ENCODE measurements at places on chromosomes 1 and 21.

DNA sequence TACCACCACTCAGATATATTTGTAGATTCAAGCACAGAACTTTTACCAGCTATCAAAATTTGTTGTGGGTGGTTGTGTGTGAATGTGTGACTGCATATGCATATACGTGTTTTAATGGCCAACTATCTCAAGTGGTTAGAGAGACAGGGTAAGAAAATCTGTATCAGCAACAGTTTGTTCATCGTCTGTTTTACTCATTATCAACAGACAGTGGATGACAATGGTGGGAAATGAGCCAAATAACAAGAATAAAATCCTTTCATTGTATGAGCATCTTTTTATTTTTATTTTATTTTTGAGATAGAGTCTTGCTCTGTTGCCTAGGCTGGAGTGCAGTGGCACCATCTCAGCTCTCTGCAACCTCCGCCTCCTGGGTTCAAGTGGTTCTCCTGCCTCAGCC, 22.7 kb upstream of the DYNLT5 start:
- DNase-seq = no peak

- DNase-seq = no peak
Observed at GRCh38 chr21:30847627-30848500, 18.3 kb upstream of the KRTAP7-1 start.

- no peak for DNase-seq
Observed at GRCh38 chr1:89087241-89087640, 22.2 kb upstream of the GBP1 start.

DNA sequence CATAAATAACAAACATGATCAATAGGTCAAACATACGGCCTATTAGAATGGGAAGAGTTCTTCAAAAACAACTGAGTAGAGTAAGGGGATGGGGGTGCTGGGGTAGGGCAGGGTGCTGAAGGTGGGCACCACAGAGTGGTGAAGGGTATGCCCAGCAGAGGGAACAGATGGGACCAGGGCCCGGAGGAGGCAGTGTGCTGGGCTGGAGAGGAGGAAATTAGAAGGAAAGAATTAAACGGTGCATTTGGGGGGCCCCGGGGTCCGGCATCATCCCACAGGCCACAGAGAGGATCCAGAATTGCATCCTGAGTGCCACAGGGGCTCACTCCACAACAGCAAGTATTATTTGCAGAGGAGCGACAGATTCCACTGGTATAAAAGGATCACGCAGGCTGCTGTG, 94.5 kb downstream of the GLIS1 start:
- DNase-seq = no peak

DNA sequence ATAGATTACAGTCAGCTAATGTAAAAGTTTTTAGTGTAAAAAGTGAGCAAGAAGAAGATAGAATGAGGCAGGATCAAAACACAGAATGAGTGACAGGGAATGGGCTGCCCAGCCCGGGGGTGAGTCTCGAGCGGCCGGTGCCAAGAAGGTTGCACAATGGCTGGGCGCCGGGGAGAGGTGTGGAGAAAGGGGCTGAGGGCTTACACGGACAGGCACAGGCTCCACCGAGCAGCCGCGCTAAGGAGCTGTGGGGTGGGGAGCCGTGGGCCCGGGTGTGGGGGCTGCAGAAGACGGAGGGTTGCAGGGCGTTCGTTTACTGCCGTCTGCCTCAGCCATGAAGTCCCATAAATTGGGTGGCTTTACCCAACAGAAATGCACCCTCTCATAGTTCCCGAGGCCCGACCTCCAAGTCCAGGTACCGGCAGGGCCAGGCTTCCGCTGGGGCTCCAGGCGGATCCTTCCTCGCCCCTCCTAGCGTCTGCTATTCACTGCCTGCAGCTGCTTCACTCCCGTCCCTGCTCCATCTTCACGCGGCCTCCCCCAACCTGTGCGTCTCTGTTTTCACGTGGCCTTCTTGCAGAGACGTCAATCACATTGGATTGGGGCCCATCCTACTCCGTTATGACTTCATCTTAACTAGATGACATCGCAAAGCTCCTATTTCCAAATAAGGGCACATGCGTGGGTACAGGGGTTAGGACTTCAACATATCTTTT, 277.2 kb downstream of the CAMTA1 start:
- no peak for DNase-seq

DNA sequence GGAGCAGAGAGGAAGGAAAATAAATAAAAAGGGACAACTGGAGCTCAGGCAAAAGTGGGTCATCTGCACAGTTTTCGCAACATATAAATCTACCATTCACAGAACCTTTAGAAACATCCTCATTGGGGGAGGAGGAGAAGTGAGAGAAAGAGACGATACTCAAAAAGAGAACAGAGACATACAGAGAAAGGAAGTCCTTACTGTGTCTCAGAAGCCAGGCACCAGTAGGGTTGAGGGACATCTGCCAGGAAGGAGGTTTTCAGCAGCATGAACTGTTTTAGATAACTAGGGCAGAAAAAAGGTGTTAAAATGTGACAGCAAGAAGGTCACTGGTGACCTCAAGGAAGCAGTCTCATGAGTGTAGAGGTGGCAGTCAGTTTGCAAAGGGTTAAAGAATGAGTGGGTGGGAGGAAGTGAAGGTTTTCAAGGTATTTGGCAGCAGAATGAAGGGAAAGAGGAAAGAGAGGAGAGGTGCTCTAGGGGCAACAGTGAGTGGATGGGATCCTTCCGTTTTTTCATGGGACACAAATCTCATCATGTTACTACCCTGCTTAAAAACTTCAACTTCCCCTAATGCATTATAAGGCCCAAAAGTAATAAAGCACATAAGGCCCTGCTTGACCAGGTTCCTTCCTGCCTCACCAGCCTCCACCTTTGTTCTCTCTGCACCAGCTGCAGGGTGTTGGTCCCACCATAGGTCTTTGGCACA, 9.5 kb downstream of the JAK1 start:
- DNase-seq = no peak

DNA sequence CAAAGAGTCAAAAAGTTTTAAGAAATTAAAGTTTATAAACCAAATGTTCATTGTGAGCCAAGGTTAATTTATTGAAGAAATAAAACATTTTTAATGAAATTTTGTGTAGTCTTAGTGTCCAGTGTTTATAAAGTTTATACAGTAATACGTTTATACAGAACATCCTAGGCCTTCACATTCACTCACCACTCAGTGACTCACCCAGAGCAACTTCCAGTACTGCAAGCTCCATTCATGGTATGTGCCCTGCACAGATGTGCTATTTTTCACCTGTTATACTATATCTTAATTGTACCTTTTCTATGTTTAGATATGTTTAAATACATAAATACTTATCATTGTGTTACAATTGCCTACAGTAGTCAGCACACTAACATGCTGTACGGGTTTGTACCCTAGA, 33.6 kb downstream of the TYW3 start:
- no peak for DNase-seq

DNA sequence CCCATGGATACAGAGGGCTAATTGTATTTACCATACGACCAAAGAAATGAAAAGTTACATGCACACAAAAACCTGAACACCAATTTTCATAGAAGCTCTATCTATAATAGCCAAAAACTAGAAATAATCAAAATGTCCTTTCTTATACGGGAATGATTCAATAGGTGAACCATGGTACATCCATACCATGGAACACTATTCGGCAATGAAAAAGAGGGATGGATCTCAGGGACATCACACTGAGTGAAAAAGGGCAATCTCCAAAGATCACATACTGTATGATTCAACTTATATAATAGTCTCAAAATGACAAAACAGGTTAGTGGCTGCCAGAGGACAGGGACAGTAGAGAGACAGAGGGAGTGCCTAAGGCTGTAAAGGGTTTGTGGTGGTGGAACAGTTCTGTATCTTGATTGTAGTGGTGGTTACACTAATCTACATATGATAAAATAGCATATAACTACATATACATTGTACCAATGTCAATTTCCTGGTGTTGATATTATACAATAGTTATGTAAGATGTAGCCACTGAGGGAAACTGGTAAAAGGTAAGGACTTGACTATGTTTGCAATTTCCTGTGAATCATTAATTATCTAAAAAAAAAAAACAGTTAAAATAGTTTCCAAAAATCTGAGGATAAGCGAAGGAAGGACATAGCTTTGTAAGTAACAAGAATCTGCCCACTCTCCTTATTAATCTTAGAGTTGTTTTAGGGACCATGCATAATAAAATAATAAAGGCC, 3.7 kb downstream of the RSBN1 start:
- DNase-seq = peak; percentile 19

GRCh38 chr1:51488372-51489050, 30.6 kb downstream of the EPS15 start:
- DNase-seq = peak; percentile 2

- DNase-seq = no peak
Observed at GRCh38 chr1:73979684-73980083, 218.3 kb downstream of the LRRIQ3 start.

- DNase-seq = no peak
Observed at GRCh38 chr1:60225486-60225885, 151.9 kb upstream of the C1orf87 start.

DNA sequence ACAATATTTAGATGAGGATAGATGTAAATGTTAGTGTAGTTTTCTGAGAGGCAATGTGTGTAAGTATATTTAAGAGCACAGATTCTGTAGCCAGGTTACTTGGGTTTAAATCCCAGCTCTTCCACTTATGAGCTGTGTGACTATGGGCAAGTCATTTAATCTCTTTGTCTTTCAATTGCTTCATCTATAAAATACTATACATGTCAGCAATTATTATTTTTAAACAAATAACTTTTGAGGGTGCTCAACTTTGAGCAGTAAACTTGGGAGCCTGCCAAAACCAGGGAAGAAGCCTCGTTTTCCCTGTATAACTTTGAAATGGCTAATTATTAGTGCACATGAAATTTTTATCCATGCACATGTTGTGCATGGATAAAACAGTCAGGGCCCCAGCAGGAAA, 222.8 kb downstream of the FOXD2 start:
- no peak for DNase-seq

Data from EL (cell line).